Suppressor macrophage treated with lipopolysaccharide for 4 hours (primary cell): ENCODE measurements at places on chromosomes 13 and 19.

- no peak for DNase-seq
These were observed 45.3 kb downstream of the CAPN12 start for GRCh38 chr19:38699027-38699346.

DNA sequence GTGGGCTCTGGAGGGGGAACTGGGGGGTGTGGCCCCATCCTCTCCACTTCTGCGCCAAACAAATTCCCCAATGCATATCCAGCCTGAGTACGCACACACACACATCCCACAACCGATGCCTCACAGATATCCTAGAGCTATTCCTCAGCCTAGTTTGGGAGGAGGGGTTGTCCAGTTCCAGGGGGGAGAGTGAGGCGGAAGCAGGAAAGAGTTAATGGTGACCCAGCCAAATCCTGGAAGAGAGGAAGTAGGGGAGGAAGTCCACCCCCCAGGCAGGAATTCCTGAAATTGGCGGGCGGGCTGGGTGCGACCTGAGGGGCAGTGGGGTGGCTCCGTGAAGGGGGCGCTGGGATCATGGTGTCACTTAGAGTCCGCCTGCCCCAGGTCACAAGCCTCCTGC is 897 bp downstream of the GPR4 start:
- DNase-seq = no peak

DNA sequence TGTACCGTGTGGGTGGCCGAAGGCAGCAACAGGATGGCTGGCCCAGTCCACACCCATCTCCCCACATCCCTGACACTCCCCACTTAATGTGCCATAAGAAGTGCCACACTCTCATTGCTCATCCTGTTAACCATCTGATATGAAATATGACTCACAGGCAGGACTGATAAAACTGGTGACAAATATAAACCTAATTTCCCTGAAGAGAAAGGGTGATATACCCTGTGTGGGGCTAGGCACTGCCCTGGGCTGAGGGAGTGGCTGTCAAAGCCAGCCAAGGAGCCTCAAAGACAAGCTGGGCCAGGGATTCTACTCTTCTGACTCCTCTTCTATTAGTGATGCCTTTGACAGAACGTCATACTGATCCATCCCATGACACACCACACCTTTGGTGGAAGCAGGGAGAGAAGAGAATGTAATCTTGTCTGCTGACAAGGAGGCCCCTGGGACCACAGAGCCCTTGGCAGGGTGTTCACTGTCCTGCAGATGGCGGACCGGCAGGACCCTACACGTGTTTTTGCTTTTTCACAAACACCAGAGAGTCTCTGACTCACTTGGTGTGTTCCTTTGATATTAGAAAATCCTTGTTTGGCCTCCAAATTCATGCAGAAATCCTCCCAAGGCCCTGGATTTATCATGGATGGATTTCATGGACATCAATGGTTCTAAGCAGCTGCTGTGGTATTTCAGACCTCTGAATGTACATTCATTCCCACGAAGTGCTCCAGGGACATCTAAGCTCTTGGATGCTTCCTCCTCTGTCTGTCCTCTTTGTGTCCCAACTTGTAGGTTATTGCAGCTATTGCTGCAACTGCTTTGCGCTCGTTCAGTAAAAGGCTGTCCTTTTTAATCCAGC is 98.0 kb upstream of the WASF3 start:
- DNase-seq = no peak

DNA sequence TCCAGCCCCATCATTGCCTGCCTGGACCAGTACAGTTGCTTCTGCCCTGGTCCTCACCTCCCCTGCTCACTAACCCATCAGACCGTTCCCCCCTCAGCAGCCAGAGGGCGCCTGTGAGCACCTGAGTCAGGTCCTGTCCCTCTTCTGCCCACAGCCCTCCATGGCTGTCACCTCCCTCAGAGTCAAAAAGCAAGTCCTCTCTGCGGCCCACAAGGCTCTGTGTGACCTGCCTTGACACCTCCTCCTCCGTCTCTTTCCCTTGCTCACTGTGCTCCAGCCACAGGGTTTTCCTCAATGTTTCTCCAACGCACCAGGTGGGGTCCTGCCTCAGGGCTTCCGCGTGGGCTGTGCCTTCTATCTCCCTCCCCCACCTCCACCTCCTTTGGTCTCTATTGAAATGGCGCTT is 29.4 kb upstream of the PTPRS start:
- DNase-seq = peak; percentile 51

- no peak for DNase-seq
These were observed 4.0 kb downstream of the COL4A1 start for GRCh38 chr13:110302997-110303396.

GRCh38 chr19:41031916-41032315 is 40.8 kb downstream of the CYP2B6 start:
- no peak for DNase-seq

DNA sequence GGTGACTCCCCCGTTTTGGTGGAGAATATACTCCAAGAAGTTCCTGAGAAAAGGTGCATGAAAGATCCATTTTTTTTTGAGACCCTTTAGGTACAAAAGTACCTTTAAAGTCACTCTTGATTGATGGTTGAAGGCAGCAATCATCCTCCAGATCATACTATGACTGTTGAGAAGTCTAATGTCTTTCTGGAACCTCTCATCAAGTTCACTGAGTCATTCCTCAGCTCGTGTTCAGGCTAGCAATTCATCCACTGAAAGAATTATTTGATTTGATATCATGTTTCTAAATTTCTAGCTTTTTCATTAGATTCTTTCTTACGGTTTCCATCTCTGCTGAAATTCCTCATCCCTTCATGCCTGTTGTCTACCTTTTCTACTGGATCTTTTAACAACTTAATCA is 65.1 kb upstream of the GJB6 start:
- DNase-seq = no peak

- DNase-seq = peak; percentile 16
These were observed 18.7 kb downstream of the MLLT1 start for GRCh38 chr19:6260912-6261650.

GRCh38 chr13:36261976-36262375 is 35.6 kb downstream of the CCDC169 start:
- DNase-seq = no peak

- no peak for DNase-seq
These were observed 42.2 kb downstream of the COL4A2 start for GRCh38 chr13:110349239-110349638.

DNA sequence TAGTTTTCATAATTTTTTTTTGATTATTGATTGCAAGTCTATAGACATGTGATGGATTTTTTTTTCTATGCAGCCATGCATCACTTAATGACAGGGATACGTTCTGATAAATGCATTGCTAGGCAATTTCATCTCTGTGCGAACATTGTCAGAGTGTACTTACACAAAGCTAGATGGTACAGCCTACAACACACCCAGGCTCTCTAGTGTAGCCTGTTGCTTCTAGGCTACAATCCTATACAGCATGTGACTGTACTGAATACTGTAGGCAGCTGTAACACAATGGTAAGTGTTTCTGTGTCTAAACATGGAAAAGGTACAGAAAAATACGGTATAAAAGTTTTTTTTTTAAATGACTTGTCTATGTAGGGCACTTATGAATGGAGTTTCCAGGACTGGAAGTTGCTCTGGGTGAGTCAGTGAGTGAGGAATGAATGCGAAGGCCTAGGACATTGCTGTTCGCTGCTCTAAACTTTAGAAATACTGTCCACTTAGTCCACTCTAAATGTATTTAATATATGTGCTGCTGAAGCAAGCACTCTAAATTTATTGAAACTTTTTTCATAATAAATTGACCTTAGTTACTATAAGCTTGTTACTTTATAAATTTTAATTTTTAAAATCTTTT is 20.3 kb downstream of the SPATA13 start:
- DNase-seq = no peak

DNA sequence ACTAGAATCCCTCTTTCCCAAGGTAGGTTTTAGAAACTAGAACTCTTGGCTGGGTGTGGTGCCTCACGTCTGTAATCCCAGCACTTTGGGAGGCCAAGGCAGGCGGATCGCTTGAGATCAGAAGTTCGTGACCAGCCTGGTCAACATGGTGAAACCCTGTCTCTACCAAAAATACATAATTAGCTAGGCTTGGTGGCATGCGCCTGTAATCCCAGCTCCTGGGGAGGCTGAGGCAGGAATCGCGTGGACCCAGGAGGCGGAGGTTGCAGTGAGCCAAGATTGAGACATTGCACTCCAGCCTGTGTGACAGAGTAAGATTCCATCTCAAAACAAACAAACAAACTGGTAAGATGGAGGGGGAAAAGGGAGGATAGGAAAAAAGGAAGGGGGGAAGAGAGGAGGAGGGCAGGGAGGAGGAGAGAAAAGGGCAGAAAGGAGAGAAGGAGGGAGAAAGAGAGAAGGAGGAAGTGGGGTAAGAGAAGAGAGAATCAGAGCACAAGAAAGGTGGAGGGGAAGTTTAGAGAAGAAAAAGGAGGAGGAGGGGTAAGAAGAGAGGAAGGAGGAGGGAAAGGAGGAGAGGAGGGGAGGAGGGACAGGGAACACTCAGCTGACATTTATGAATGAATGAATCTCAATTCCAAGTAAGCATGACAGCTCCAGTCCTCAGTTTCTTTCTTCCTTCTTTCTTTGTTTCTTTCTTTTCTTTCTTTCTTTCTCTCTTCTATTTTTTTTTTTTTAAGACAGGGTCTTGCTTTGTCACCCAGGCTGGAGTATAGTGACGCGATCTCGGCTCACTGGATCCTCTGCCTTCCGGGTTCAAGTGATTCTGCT is 2.6 kb upstream of the SLC27A1 start:
- no peak for DNase-seq

DNA sequence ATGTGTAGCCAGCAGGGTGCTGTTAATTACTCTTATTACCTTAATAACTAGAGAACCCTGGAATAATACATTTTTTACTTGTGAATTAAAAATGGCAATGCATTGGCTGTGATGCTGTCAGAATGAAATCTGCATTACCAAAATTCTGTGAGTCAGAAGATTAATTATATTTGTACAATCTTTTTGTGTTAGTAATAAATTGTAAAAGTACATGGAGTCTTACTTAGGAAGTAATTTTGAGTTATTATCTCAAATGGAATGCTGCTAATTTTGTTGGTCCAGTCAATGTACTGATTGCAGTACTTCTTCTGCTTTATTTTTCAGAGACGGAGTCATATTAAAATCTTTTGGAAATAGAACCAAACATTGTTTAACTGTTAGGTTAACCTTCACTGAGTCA is 152.0 kb upstream of the SLC10A2 start:
- DNase-seq = no peak

- peak; percentile 74 for DNase-seq
These were observed 30.7 kb upstream of the ZNF429 start for GRCh38 chr19:21474671-21475181.

- peak; percentile 84 for DNase-seq
These were observed 1364.9 kb upstream of the MIR17HG start for GRCh38 chr13:89982407-89983095.

DNA sequence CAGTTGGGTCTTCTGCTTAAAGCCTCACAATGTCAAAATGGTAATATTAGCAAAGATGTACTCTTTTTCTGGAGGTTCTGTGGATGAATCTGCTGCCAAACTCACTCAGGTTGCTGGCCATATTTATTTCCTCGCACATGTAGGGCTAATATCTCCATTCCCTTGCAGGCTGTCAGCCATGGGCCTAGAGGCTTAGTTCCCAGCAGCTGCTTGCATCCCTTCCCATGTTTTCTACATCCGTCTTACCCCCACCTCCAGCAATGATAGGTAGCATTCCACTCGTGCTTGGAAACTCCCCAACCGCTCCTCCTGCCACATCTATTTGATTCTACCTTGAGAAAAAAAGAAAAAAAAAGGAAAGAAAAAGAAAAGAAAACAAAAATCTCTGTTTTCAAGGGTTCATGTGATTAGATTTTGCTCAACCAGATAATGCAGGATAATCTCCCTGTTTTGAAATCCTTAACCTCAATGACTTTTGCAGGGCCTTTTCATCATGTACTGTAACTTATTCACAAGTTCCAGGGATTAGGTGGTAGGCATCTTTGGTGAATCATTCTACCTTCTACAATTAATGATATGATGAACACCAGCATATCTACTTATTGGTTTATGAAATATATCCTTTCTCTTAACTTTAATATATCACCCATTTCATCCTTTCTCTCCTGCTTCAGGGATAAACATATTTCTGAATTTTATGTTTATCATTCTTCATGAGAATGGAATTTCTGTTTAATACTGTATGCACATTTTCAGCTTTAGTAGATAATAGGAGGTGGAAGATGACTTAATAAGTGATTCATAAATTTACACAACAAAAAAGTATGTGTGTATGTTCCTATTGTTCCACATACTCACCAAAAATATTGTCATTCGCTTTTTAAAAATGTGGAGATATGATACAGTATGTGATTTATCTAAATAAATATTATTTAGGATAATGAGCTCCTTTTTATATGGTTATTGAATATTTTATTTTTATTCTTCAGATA is 931.9 kb downstream of the SLITRK5 start:
- DNase-seq = no peak

DNA sequence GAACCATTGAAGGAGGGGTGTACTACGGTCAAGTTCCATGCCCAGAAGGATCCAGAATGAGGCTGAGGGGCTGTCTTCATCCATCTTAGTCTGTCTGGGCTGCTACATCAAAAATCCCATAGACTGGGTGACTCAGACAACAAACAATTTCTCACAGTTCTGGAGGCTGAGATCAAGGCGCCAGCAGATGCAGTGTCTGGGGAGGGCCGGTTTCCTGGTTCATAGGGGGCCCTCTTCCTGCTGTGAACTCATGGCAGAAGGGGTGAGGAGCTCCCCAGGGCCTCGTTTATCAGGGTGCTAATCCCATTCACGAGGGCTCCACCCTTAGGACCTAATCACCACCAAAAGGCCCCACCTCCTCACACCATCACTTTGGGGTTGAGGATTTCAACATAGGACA is 14.7 kb upstream of the KCTD15 start:
- DNase-seq = no peak

- DNase-seq = no peak
These were observed 2.4 kb downstream of the PIK3R2 start for GRCh38 chr19:18155095-18156087.

GRCh38 chr19:45450012-45450333 is 17.8 kb upstream of the FOSB start:
- DNase-seq = no peak

DNA sequence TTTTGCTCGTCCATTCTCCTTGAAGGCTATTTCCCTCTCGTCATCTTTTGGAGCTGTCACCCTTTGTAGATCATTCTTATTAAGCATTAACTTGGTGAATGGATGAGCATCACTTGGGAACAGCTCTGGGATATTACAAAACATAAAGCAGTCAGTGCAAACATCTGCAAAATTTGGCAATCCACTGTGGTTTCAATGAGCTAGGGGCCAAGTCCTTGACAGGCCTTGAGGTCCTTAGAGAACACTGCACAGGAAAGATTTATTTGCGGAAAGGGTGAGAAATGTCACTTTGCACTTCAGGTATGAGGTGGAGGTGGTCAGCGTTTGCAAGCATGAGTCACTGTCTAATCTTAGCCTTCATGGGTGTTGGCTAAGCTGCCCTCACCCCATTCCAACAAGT is 239.7 kb upstream of the MAB21L1 start:
- DNase-seq = no peak
